ENCODE measurements at places on chromosomes 1 and 21. TPM values are rescaled to one million over a fixed set of nuclear protein-coding genes. Genes with fewer than 3 reads are reported as not detected.

Gene RXRG
- total RNA-seq = not detected

Gene CFAP57
- 0.80 TPM for total RNA-seq

Gene KCNA3
- 0.95 TPM for total RNA-seq

Gene CFHR2
- total RNA-seq = not detected

Gene CD5L
- not detected for total RNA-seq

Gene MRPL39
- 45.0 TPM for total RNA-seq

Gene GPR37L1
- 0.13 TPM for total RNA-seq

Gene ZRANB2
- total RNA-seq = 103 TPM

Gene CBR3
- total RNA-seq = 4.3 TPM

Gene IL19
- total RNA-seq = not detected

Gene CDCA8
- 43.9 TPM for total RNA-seq

Gene AIM2
- 2.1 TPM for total RNA-seq

Gene CFAP107
- not detected for total RNA-seq

Gene TRABD2B
- total RNA-seq = 3.4 TPM

Gene S100B
- 0.69 TPM for total RNA-seq

Gene FCER1A
- not detected for total RNA-seq

Gene ERI3
- total RNA-seq = 85.7 TPM

Gene C1orf87
- total RNA-seq = 0.29 TPM

Gene ACOT11
- total RNA-seq = 3.5 TPM

Gene CFHR4
- total RNA-seq = not detected

Gene DHCR24
- 419 TPM for total RNA-seq

Gene FTCD
- 6.0 TPM for total RNA-seq

Gene SEC16B
- total RNA-seq = 0.56 TPM

Gene PTAFR
- 1.2 TPM for total RNA-seq

Gene TPTE
- total RNA-seq = not detected

Gene TP73
- total RNA-seq = 2.9 TPM

Gene KIF26B
- 0.19 TPM for total RNA-seq

Gene SERPINC1
- not detected for total RNA-seq

Gene LCA5L
- 0.57 TPM for total RNA-seq

Gene LCE5A
- total RNA-seq = not detected

Gene KCNE1
- 0.15 TPM for total RNA-seq

Gene AMY1C
- not detected for total RNA-seq

Gene TINAGL1
- 11.2 TPM for total RNA-seq

Gene ERG
- 3.0 TPM for total RNA-seq

Gene KRTAP13-2
- not detected for total RNA-seq

Gene OR2L2
- 0.10 TPM for total RNA-seq

Gene PRRC2C
- total RNA-seq = 274 TPM

Gene CA6
- total RNA-seq = not detected

Gene SLFNL1
- total RNA-seq = not detected

Gene GCSAML
- total RNA-seq = not detected

Gene TOMM20
- total RNA-seq = 151 TPM

Gene NUF2
- 24.1 TPM for total RNA-seq

Measured in H1 (cell line).